ENCODE measurements at places on chromosomes 13 and 19. TPM values are rescaled to one million over a fixed set of nuclear protein-coding genes. Genes with fewer than 3 reads are reported as not detected.

The PCSK4 gene
- 3.1 TPM for total RNA-seq

DNA sequence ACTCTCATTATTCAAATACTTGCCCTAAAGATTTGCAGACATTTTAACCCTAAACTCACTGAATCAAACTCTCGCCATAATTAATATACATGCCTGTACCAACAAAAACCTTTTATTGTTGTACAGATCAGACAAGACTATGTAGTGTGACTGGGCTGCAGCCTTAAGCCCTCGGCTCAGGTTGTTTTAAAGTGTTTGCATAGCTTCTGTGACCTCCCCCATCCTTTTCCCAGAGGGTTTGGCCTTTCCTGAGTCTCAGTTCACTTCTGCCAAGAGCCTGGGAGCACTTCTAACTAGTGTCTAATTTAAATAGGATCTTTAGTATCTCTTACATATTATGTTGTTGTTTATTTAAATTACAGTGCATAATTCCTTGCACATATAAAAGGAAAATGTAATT is 158.2 kb downstream of the HS6ST3 start:
- no peak for DNase-seq

DNA sequence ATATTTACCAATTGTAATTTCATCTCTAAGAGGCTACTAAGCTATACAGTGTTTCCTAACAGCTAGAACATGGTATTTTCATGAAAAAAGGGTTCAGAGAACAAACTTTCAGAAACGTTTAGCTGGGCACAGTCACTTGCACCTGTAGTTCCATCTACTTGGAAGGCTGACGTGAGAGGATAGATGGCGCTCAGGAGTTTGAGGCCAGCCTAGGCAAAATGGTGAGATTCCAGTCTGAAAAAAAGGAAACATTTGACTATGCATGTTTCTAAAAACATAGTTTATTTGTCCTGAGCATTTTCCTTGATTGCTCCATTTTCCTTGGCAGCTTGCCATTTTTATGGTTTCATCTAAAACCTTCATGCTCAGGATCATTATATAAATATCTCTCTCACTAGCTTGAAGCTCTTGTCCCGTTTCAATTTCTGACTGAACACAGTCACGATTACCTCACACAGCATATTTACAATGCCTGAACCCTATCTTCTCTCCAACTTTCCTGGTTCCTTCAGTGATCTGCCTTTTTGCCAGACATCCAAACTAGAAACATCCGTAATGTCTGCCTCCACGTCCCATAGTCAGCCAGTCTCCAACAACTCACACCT is 200.8 kb downstream of the RGCC start:
- DNase-seq = no peak

GRCh38 chr13:109160887-109161669 is 531.7 kb downstream of the MYO16 start:
- DNase-seq = no peak

DNA sequence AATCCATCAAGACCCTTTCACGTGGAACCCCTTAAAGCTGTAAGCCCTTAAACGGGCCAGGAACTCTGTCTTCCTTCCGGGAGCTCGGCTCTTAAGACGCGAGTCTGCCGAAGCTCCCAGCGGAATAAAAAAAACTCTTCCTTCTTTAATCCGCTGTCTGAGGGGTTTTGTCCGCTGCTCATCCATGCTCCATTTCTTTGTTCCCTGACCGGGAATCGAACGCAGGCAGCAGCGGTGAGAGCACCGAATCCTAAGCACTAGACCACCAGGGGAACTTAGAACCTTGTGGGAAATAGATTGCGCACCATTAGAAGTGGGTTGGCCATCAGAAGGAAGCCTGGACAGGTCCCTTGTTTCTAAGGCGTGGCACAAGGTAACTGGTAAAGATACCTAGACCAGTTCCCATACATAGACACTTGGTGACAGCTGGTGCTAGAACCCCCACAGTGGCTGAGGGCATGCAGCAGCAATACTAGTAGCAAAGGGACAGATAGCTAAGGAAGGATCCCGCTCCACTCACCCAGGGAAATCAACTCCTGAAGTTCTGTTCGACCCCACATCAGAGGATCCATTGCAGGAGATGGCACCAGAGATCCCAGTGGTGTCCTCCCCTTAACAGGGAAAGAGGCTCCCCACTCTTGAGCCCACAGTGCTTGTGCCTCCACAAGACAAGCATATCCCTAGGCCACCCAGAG is 1.5 kb upstream of the RGCC start:
- no peak for DNase-seq
